ENCODE measurements at places on chromosomes 6 and 20.

DNA sequence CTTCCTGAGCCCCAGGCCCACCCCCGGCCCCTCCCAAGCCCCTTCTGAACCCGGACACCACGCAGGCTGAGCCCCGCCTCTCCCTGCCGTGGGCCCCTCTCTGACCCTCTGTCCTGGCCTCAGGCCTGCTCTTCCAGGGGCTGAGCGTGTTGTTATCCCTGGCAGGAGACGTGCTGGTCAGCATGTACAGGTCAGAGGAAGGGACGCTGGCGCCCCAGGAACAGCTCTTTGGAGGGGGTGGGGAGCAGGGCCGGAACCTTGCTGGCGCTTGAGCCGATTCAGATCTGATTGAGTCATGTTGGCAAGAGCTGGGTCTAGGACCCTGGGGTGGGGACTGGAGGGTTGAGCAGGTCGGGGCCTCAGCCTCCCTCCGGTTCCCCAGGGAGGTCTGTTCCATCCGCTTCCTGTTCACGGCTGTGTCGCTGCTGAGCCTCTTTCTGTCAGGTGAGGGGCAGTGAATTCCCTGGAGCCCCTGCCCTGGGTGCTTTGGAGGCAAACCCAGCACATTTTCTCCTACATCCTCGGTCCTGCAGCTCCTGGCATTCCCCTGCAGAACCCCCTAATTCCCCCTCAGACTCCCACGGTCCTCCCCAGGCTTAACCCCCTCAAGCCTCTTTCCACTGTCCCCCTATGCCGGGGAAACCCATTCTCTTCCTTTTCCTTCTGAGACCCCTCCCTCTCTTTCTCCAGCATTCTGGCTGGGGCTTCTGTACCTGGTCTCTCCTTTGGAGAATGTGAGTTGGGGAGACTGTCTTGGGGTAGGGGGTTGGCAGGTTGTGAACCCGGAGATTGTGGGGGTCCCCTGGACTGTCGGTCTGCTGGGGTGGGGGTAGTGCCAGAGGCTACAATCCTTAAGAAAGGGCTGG, 2.0 kb downstream of the SPAG4 start:
- DNase-seq, result peak; percentile 88

- DNase-seq, result no peak
These were observed 103.5 kb upstream of the PTPRT start for GRCh38 chr20:43293068-43293786.

- DNase-seq, result peak; percentile 63
These were observed 2.8 kb upstream of the CST4 start for GRCh38 chr20:23691675-23692074.

GRCh38 chr6:6980999-6981597, 126.7 kb upstream of the RREB1 start:
- DNase-seq, result no peak

GRCh38 chr20:20210327-20210726, 157.6 kb upstream of the INSM1 start:
- peak; percentile 8 for DNase-seq

DNA sequence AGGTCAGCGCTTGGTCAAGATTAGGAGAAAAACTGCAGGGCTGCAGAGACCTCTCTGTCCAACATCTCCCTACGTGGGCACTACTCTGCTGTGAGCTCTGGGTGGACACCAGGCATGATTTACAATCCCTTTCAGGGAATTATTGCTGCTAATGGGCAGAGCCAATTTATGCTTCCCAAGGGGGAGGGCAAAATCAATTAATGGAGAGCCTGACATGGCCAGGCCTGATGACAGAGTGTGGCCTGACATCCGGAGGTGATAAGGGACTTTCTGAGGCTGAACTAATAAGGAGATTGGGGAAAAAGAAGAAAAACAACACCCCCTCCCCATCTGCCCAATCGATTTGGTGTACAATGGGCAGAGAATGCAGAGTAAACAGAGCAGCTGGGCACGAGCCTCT, 5.0 kb upstream of the KCNK16 start:
- no peak for DNase-seq

- no peak for DNase-seq
These were observed 121.9 kb downstream of the ARID1B start for GRCh38 chr6:156899071-156899470.

- DNase-seq, result no peak
These were observed 124.8 kb downstream of the INSM1 start for GRCh38 chr20:20492521-20493332.

DNA sequence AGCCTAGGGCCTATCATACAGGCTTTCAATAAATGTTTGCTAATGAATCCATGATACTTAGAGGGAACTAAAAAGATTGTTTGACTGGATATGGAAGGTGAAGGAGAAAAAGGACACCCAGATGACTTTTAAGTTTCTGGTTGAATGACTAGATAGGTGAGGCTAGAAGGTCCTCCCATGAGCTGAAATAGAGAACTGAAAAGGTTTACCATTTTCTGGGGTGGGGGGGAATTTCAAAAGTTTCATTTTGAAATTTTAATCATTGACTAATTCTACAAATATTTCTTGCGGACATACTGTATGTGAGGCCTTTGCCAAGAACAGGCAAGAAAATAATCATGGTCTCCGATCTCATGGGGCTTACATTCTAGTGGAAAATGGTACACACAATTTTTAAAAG, 17.9 kb upstream of the ZBTB2 start:
- DNase-seq, result no peak

DNA sequence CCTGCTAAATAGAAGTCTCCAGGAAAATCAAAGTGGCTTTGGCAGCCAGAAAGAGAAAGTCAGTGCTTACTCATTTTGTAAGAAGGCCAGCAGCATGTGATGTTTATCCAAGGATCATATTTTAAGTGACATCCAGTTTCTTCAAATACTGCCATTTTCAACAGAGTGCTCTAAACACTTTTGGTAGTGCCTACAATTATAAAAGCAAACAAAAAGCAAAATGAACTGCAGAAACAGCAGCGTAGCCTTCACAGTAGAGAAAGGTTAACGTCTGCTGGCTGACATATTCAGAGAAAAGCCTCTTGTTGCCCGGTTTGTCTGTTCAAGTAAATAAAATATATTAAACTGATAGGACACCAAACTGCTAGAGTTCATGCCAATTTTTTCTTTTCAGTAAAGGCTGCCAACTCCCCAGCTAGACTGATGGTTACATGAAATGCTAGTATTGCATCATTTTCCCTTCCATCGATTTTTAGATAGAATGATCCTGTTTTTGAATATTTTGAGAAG, 705.7 kb upstream of the SLC35B3 start:
- DNase-seq, result peak; percentile 56

DNA sequence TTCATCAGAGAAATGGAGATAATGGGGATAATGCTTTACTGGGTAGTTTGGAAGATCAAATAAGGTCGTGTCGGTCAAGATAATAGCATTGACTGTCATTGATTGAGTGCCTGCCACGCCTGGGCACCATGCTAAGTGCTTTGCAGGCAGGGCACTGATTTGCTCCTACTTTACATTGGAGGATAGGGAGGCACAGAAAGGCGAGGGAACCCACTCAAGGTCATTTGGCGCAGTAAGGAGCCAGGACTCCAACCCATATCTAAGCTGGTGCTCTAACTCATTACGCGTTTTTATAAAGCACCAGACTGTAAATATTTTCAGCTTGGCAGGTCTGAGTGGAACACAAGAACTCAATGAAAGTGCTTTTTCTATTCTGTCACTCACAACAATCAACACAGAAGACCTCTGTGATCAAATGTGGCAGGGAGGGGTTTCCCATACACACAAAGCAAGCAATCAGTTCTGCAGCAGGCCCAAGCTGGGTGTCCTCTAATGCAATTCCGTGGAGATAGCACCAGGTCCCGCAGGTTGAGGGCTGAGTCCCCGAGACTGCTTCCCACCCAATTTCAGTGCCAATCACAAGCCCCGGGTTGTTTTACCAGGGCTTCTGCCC, 373.6 kb downstream of the CDH26 start:
- DNase-seq, result no peak

DNA sequence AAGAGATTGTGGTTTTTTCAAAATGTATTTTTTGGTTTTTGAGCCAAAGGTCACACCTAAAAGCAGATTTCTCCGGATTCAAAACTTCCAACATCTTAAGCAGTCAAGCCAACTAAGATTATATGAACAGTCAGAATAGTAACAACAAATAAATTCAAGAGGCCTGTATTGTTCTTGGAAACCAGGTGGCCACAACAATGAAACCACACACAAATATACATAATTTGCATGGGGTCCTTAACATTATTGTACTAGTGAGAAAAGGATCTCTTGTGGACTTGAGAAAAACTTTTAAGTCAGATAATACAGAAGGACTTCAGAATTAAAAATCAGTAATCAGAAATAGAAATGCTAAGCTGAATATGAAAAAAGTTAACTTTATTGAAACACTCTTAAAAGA, 40.6 kb downstream of the NOL7 start:
- no peak for DNase-seq

- DNase-seq, result no peak
These were observed 31.4 kb upstream of the ID1 start for GRCh38 chr20:31573555-31574321.

DNA sequence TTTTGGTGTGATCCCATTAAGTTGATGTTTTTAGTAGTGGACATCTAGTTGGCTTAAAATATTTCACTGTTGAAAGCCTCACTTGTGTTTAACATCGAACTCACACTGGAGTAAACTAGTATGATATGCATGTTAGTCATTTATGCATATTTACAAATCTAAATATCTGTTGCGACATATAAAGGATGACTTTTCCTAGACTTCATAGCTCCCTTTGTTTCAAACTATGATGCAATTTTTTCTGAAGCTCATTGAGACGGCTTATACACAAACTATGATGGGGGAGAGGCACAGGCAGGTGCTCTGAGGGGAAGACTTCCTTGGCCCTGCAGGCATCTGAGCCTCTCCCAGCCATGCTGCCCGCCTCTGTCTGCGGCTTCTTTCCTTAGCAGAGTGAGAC, 11.8 kb upstream of the FOXC1 start:
- peak; percentile 83 for DNase-seq

GRCh38 chr6:119129968-119130484, 51.6 kb upstream of the FAM184A start:
- peak; percentile 75 for DNase-seq

DNA sequence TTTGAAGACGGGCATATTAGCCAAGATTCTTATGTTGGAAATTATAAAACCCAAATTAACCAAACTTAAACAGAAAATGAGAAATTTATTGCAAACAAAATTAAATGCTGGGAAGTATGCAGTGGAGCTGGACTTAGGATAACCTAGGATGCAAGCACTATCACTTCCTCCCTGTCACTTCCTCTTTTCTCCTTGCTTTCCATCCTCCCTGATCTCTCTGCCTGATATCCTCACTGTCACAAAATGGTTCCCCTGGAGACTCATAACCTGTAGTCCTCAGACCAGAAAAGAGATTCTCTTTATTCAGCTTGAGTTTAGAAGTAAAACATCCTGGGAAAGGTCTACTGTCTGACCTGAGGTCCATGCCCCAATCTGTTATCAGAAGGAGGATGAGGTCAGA, 7.4 kb upstream of the KLHL32 start:
- DNase-seq, result no peak

DNA sequence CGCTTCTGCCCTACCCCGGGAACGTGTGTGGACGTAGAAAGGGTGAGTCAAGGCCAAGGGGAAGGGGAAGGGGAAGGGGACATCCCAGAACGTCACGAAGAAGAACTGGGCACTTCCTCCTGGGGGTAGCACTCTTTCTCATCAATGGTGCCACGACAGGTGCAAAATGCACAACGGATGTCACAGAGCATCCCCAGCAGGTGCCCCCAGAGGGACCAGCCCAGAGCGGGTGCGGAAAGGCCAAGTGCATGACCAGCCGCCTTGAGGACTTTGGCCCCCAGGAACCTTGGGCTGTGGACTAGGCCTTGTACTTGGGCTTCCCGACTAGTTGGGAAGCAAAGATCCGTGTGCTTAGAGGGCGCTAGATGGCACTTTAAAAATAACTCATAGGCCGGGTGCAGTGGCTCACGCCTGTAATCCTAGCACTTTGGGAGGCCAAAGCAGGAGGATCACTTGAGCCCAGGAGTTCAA, 12.1 kb upstream of the SRC start:
- DNase-seq, result no peak

GRCh38 chr6:159981403-159982245, 12.7 kb downstream of the IGF2R start:
- peak; percentile 77 for DNase-seq

DNA sequence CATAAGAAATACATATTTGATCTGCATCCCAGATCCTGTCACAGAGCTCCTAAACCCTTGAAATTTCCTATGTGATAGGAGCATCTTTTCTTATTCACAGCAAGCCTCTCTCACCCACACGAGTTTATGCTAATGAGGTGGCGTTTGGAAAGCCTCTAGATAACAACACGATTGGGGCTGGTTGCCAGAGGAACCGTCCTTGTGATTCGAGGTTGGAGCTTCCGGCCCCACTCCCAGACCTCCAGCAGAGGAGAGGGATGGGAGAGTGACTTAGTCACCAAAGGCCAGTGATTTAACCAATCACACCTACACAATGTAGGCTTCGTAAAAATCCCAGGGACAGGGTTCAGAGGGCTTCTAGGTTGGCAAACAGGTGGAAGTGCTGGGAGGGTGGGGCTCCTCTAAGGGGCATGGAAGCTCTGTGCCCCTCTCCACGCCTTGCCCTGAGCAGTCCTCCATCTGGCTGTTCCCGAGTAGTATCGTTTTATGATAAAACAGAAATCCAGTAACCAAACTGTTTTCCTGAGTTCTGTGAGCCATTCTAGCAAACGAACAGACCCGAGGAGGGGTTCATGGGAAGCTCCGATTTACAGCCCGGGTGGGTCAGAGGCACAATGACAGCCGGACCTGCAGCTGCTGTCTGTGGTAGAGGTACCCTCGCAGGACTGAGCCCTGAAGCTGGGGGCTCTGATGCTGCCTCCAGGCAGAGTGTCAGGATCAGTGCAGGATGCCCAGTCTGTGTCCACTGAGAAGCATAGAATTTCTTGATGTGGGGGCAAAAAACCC, 238.1 kb upstream of the ARID1B start:
- DNase-seq, result no peak

DNA sequence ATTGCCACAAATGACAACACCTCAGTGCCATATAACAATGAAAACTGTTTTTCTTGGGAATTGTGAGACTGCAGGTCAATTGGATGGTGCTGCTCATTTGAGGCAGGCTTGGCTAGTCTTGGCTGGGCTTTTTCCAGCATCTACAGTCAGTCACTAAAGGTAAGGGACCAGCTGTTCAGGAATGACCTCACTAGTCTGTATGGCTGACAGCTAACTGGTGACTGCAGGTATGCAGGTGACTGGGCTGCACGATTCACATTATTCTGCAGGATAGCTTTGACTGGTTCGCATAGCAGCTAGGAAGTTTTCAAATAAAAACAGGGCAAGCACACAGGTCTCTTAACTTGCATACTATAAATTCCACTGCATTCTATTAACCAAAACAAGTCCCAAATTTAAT, 22.1 kb upstream of the HMGCLL1 start:
- DNase-seq, result no peak

- DNase-seq, result no peak
These were observed 8.8 kb downstream of the PDRG1 start for GRCh38 chr20:31943052-31943471.

All from ELR (cell line).